BE2C (cell line): ENCODE measurements at places on chromosomes 12 and 14.
A peak's percentile ranks its signal among the peaks of the same experiment; 100 is the strongest.

- DNase-seq, result no peak
Observed at GRCh38 chr12:89047856-89048418, 304.4 kb downstream of the DUSP6 start.

DNA sequence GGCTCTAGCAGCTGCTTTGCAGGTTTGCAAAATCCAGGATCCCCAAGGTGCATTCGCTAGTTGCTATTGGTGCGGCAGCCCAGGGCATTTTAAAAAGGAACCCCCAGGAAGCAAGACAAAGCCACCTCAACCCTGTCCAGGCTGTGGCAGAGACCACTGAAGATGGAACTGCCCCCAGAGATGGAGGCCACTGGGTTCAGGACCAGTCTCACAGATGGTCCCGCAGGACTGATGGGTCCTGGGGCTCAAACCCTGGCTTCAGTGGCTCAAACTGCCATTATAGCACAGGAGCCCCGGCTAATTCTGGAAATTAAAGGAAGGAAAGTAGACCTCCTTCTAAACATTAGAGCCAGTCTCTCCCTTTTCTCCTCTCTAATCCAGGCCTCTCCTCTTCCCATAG is 79.8 kb upstream of the TSPAN11 start:
- no peak for DNase-seq

DNA sequence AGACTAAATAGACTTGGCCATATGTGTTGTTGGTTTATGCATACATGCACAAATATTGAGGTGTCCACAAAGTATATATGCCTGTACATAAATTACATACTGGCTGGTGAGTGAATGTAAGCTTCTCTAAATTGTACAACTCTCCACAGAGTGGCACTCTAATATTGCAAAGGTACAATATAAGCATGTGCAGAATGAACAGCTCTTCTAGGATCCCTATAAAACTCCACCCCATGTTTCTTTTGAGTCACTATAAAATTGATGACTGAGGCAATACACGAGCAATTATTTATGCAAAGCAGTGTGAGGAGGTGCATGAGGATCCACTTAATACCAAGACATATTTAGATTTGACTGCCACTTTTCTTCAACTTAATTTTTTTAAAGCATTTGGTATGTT is 172.2 kb downstream of the NAV3 start:
- DNase-seq, result no peak

DNA sequence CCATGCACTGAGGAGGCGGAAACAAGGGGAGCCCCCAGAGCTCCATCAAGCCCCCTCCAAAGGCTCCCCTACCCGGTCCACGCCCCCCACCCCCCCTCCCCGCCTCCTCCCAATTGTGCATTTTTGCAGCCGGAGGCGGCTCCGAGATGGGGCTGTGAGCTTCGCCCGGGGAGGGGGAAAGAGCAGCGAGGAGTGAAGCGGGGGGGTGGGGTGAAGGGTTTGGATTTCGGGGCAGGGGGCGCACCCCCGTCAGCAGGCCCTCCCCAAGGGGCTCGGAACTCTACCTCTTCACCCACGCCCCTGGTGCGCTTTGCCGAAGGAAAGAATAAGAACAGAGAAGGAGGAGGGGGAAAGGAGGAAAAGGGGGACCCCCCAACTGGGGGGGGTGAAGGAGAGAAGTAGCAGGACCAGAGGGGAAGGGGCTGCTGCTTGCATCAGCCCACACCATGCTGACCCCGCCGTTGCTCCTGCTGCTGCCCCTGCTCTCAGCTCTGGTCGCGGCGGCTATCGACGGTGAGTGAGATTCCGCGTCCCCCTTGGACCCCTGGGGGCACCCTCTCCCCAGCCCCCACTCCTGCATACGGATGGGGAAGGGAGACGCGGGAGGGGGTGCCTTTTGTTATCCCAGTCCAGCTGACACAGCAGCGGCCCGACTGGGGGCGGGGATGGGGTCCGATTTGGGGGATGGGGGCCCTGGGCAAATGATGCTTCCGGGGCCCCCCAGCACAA is 400 bp downstream of the LRP1 start:
- no peak for DNase-seq

- no peak for DNase-seq
Observed at GRCh38 chr14:32545095-32545494, 216.0 kb downstream of the AKAP6 start.

DNA sequence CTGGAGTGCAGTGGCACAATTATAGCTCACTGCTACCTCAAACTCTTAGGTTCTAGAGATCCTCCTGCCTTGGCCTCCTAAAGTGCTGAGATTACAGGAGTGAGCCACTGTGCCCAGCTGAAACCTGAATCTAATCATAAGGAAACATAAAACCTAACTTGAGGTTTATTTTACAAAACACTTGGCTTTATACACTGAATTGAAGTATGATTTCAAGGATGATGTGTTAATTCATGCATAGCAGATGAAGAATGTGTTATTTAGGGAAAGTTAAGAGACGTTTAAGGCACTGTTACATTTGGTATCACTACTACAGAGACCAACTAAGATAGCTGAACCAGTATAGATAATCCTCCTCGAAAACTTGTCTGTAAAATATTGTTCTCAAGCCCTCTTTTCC is 6.4 kb downstream of the DICER1 start:
- DNase-seq, result no peak

- no peak for DNase-seq
Observed at GRCh38 chr12:75685617-75686225, 174.3 kb upstream of the KRR1 start.

DNA sequence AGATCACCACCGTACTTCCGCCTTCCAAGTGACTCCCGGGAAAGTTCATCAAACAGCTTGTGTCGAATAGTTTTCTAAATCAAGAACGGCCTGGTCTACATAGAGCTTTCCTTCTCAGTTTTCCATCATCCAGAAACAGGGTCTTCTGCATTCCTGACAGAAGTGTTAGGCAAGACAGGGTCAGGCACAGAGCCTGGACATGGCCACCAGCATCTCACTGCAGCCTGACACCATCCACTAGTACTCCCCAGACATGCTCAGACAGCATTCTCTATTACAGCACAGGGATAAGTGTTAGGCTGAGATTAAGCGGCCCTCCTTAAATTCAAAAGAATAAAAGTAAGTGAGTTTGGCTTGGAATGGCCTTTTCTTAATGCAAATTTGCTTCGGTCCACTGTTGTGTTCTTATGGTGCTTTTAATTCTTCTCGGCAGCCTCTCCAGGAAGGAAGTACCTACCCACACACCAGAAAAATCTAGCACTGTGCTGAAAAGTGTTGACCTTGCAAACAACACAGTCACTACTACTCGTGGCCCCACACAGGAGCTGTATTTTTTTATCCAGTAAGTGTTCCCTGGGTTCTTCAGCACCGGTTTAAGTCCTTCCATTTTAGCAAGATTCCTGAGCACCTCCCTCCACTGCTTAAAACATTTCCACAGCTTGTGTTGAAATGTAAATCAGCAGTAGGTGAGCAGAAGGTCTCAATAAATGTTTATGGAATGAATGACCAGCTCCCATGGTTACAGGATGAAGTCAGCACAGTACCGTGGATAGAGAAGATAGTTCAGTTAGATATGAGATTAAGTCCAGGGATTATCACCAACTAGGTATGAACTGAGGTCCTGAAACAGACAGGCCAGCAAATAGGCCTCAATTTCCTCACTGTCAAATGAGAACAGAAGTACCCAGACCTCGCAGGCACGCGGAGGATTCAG is 44.1 kb downstream of the SETD3 start:
- DNase-seq, result no peak

GRCh38 chr12:115213538-115214016 is 529.6 kb upstream of the TBX3 start:
- peak; percentile 59 for DNase-seq

GRCh38 chr12:55682087-55682796 is 25.5 kb downstream of the ITGA7 start:
- no peak for DNase-seq

- no peak for DNase-seq
Observed at GRCh38 chr14:23415821-23416778, 8.0 kb upstream of the MYH6 start.

- DNase-seq, result no peak
Observed at GRCh38 chr12:132366341-132366861, 37.0 kb upstream of the GALNT9 start.

GRCh38 chr12:4353785-4354208 is 25.7 kb downstream of the FGF23 start:
- no peak for DNase-seq

DNA sequence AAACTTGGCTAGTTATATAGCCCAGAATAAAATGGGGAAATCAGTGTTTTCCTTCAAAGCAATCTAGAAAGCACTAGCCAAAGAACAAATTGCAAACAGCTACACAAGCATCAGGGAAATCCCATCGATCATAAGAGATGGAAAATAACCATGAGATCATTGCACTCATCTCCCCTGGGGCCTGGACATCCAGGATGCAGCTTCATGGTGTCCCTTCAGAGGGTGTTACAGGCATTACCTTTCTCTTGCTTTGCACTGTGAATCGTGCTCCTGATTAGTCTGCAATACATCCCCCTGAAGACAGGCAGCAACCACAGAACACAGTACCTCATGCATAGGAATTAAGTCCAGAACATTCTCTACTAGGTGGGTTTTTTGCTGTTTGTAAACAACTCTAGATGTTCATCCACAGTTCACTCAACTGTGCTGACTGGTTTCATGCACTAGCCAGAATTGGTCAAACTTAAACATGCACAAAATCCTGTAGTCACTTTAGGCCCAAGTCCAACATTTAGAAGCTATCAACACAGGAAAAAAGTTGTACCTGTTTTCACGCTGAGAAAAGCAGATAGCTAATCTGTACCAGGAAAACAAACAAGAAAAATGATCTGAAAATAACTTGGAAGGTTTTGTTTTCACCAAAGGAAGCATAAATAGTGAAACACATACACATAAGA is 120.1 kb downstream of the ZFP36L1 start:
- DNase-seq, result no peak

- no peak for DNase-seq
Observed at GRCh38 chr14:96962337-96962736, 165.2 kb downstream of the VRK1 start.

- no peak for DNase-seq
Observed at GRCh38 chr12:43978556-43978955, 142.7 kb downstream of the TMEM117 start.

DNA sequence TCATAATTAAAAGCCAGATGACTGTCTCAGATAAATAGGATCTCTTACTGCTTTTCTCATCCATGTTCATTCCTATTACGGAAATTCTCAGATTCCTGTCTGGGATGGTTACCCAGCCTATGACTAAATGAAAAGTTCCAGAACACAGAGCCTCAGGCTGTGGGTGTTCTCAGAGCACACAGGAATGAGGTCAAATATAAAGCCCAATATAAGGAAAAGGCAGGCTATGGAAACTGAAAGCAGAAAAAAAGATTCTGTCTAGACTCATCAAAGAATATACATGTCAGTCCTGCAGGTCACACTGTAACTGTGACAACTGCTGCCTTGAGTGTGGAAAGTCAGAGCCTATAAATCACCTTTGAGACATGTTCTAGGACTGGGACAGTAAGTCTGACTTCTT is 64.3 kb downstream of the DCAF5 start:
- no peak for DNase-seq

GRCh38 chr14:100726550-100727085 is at the start of gene DLK1:
Gene DLK1, plus strand, starts transcription at chr14:100726892. Its CDS starts 177 bp downstream, at chr14:100727069.
- peak; percentile 59 for DNase-seq

GRCh38 chr12:100904270-100904669 is 109.7 kb downstream of the ANO4 start:
- DNase-seq, result no peak

- no peak for DNase-seq
Observed at GRCh38 chr12:19530637-19531023, 91.3 kb downstream of the AEBP2 start.

- no peak for DNase-seq
Observed at GRCh38 chr12:75208856-75209811, 505 bp downstream of the KCNC2 start.

DNA sequence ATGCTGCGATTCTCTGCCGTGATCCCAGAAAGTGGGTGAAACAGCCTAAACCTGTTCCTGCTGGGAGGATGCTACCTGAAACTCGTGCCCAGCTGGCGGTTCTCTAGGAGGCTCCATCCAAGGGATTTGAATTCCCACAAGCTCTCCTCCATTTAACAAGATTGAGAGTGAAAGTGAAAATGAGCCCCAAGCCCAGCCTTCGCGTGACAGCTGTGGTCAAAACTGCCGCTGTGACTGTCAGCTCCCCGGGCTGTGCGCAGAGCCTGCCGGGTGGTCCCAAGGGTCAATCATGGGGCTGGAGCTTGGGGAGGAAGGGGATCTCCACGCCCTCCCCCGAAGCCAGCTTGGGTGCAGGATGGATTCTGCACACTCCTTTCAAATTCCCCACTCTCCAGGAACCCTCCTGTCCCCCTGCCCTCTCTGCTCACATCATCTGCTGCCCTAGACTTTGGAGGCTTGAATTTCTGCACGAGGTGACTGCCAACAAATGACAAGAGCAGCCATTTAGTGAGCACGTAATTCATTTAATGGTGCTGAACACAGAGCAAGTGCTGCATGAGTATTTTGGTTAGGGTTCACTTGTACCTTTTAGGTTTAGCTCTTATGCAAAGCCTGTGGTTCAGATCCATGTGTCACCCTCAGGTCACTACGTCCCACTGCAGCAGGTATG is 5.3 kb downstream of the ASB2 start:
- no peak for DNase-seq

DNA sequence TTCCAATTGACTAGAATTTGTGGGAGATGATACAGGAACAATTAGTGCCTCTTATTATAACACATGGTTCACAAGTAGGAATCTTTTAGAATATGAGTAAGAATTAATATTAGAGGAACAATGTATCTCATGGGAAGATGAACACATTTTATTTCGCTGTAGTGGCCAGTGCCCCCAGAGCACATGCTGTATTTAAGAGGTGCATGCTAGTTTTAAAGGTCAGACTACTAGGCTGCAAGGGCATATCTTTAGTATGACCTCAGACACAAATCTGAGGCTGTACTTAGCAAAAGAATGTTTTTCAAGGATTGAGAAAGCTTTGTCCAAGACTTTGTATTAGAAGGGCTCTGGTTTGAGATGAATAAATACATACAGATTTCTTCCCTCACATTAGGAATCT is 586.9 kb downstream of the CCER1 start:
- no peak for DNase-seq

GRCh38 chr14:93744176-93744575 is 44.1 kb downstream of the PRIMA1 start:
- no peak for DNase-seq

DNA sequence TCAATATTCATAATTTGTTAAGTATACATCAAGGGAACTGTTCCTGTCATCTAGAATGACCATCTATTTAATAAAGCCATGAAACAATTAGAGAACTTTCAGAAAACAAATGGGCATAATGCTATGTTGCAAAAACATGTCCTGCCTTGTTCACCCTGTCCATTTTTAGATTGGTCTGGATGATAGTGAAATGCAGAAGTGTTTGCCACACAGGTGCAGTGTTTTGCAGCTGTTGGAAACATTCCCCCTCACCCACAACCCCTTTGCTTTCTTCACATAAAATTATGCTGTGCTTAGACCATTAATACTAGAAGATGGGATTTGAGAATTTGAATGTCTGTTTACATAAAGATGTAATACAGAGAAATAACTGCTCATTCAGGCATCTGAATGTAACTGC is 36.5 kb downstream of the LEMD3 start:
- no peak for DNase-seq

DNA sequence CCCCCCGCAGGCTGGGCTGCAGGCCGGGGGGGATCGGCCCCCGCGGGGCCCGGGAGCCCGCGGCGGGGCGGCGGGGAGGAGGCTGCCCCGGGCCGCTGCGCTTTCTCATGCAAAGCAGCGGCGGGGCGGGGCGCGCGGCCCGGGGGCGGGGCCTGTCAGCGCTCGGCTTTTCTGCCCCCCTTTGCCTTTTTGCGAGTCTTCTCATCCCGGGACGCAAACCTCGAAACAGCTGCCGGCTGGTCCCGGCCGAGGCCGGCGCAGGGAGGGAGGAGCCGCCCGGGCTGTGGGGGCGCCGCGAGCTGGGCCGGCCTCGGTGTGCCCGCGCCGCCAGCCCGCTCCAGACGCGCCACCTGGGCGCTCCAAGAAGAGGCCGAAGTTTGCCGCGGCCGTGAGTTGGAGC is at the start of gene FZD10:
Gene FZD10, plus strand, starts transcription at position 198 of the 400 bp plus-strand sequence. CDS start 479 bp downstream, outside the sequence.
- no peak for DNase-seq
